Stimulated activated CD4-positive, alpha-beta T cell treated with anti-CD3 and anti-CD28 coated beads, TNF-alpha, amount 100 ng/mL, for 1 hour (primary cell): ENCODE measurements at places on chromosomes 7 and 10.

GRCh38 chr7:31111109-31111451, 59.0 kb downstream of the ADCYAP1R1 start:
- no peak for DNase-seq

- no peak for DNase-seq
Measured at GRCh38 chr10:11874568-11875493, 51.7 kb downstream of the PROSER2 start.

DNA sequence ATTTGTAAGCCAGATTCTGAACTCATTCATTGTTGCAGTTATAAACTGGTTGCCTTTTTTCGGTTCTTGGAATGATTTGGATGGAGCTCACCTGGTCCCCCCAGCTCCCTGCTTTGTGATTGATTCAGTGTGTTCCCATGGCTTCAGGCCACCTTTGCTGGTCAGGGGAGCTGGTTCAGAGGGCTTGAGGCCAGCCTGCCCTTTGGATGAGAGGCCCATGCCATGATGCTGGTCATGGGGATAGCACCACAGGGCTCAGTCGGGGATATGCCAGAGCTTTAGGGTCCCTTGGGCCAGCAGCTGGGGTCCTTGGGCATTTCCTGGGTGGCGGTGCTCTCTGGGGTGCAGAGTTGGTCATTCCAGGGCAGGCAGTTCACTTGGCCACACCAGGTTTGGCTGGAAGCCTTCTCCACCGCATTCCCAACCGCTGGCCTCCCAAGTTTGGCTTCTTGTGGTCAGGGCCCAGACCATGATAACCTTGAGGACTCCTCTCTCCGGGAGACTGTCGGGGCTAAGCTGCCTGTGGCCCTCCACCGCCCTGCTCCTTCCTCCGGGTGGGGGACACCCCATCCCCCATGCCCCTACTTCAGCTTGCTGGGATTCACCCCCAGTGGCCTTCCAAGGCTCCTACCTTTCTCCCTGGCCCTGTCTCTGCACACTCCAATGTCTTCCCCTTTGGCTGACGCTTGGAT, 65.1 kb downstream of the MGMT start:
- DNase-seq = no peak

DNA sequence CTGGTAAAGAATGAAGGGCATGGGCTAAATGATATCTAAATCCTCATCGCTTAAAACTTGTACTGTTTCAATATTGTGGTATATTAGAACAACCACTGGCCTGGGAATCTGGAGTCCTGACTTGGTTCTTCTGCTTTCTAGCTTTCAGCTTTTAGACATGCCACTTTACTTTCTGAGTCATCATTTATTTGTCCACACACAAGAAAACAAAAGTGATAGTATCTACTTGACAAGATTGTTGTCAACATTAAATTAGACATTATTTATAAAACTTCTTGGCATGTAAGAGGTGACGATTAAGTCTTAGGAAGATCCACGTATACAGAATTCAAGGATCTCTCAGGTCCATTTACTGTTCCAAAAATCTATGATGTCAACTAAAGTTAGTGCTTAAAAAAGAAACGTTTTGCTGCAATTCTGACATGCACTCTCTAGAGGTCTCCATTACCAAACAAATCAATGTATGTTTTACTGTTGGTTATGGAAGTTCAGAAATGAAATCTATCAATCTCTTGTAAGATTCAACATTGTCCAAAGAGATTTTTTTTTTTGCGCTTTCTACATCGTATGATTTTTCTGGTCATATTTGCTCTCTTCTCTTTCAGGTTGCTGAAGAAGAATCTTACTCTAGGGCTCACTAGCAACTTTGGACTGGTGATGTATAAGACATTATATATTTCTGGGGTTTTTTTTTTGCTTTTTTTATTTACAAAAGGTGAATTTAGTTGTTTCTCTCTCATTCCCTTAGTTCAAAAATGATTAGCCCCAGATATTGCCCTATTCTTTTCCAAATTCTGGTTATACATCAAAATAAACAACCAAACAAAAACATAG, 53.6 kb upstream of the DYNC1I1 start:
- DNase-seq = no peak

- peak; percentile 26 for DNase-seq
Measured at GRCh38 chr7:78039790-78040776, 241.5 kb downstream of the PHTF2 start.

DNA sequence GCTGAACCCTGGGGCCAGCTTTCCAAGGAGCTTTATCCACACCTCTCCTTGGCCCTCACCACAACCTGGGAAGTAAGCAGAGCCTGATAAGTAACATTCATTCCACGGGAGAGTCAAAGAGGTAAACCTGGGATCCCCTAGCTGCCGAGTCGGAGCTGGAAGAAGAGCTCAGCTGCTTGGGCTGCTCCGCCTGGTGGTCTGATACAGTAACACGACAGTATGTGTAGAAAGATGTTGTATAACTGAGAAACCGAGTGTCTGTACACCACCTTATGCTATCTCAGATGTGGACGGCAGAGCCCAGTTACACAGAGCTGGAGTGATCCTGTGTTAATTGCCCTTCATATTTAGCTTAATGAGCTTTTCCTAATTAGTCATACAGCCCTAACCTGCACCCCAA, 151.3 kb upstream of the KMT2E start:
- no peak for DNase-seq

DNA sequence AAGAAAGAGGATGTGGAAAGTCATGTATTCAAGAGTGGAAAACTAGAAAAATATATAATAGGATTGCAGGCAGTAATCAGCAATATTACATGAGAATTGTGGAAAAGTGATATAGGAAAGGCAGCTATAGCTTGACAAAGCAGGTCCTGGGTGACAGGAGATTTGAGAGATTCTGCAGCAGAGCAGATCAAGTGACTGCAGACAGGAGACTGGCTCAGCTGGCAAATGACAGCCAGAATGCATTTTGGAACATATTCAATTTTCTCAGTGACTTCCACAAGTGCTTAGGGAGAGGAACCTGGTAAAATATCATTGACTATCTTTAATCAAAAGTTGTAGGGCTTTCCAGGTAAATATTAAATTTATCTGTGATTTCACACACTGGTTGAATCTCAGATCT, 260.5 kb upstream of the CACNA2D1 start:
- no peak for DNase-seq

GRCh38 chr7:8390262-8390626, 43.2 kb upstream of the NXPH1 start:
- no peak for DNase-seq

DNA sequence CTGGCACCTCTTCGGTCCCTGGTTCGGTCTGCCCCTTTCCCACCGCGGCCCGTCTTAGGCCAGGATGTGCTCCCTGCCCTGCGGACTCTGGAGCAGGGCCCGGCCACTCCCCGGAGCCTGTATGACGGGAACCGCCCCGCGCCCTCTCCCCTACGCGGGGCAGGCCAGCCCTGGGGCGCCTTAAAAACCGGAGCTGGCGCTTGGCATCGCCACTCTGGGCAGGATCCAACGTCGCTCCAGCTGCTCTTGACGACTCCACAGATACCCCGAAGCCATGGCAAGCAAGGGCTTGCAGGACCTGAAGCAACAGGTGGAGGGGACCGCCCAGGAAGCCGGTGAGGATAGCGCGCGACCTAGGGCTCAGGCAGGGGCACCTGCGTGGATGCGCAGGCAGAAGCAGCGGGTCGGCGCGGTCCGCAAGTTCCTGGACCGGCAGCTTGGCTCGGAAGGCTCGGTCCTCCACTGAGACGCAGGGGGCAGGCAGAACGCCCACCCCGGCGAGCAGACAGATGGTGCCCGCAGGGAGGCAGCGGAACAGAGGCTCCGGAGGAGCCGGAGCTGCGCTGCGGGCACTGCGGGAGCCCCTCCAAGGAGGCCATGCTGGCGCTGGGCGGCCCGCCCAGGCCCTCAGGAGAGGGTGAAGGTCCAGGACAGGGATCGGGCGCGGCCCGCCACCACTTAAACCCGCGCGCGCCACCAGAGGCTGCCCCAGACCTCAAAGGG, at the start of gene ADIRF:
ADIRF (plus strand) TSS at position 212 of the 723 bp plus-strand sequence; CDS start at position 275, 63 bp downstream.
- no peak for DNase-seq

DNA sequence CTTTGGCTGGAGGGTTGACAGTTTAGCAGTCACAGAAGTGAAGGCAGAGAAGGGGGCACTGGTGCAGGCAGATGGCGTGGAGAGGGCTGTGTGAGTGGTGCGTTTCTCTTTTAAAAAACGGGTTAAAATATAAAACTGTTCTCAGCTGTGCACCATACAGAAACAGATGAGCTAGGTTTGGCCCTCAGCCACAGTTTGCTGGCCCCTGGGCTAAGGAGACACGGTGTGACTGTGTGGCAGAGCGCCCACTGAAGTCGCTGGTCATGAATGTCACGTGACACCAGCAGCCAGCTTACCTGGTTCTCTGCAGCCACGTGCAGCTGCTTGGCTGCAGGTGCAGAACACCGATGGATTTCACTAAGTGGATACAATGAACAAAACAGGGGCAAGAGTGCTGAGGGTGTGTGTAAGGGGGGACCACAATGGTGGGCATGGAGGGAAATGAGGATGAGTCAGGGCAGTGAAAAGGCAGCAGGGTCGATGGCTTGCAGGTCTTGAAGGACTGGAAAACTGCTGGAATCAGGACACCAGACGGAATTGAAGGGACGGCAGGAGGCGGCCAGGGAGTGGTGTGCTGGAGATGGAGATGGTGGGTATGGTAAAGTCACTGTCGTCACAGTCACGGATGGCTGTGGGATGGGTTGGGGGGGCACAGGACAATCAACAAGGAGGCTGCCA, 7.4 kb downstream of the ZNF746 start:
- no peak for DNase-seq

- no peak for DNase-seq
Measured at GRCh38 chr7:84686373-84686772, 491.8 kb upstream of the SEMA3A start.

GRCh38 chr7:142379201-142379885, 121.5 kb upstream of the PRSS58 start:
- DNase-seq = no peak

DNA sequence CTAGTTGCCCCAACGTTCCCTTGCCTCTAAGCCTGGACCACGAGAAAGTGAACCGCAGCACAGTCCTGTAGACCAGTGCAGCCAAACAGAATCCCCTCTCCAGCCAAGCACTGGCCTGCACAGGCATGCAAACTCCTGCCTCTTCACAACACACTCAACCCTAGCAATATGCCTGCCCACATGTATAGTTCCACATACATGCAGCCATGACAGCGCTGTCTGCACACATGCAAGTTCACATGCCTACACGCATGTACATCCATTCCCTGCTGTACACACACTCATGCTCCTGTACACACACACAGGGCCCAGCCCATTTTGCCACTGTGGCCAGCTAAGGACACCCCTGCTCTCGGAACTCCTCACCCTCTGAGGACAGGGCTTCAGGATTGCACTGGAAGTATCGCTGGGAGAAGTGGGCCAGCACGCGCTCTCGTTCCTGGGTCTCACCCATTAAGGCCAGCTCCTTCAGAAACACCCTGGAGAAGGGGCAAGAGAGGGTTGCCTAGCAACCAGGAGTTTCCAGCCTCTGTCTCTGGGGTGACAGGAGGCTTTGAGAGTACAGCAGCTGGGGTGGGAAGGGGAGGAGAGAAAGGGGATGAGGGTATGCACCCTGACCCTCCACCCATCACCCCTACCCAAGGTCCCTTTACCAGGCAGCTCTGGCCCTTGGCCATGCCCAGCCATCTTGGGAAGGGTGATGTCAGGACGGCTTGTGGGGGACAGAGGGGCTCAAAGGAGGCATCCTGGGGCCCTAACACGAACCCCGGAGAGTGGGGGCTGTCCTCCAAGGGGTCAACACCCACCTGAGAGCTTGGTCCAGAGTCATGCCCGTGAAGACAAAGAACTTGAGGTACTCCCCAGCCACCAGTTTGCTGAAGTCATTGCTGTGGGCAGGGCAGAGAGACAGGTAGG, 7.0 kb downstream of the PSD start:
- DNase-seq = no peak

DNA sequence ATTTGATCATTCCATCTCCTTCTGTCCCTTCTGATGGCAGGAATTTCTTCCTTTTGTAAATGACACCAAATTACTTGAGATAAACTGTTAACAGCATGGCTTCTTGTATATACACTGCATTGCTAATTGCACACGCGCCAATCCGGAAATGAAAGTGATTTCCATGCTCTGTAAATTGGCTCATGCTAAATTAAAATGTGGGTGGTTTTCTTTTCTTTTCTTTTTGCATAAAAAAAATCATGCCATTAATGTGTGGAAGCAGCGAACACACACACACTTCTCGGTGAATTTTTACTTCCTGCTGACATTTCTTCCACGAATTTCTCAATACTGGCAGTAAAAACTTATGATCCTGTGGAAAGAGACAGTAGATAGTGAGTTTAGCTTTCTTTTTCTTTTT, 123.1 kb upstream of the CCDC6 start:
- no peak for DNase-seq

GRCh38 chr7:149456506-149457421, 4.1 kb downstream of the ZNF777 start:
- DNase-seq = no peak

- DNase-seq = no peak
Measured at GRCh38 chr7:132386201-132386681, 190.0 kb downstream of the PLXNA4 start.

DNA sequence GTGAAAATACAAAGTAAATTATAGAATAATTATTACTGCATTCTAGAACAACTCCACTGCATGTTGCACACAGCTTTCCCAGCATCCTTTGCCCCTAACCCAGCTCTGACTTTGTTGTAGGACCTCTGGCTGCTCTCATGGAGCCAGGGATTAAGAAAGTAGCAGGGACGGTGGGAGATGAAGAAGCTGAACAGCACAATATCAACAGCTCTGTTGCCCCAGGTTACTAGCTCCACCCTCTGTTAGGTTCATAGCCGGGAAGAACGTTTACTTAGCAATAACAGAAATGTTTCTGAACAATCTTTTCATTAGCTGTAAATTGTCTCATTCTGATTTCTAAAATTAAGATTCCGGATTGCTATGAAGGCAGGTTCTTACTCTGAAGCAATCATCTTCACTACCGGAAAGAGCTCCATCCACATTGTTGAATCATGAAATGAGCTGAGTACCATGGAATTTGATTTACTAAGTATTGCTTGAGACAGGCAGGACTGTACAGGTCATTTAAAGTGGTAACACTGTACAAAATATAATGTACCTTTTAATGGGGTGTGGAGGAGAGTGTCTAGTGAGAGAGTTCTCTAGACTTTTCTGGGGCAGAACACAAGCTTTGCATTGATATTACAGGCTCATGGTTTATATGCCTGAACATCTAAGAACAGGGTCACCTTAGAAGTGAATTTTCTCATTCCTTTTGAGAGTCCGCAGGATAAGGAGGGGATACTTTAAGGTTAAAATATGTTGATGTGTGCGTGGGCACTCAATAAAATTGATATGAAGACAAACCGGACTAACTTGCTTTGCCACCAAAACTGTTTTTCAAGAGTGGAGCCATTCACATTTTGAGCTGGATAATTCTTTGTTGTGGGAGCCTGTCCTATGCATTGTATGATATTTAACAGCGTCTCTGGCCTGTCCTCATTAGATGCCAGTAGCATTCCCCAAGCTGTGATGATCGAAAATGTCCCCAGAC, 20.8 kb upstream of the RAB18 start:
- no peak for DNase-seq
